Posterior vena cava (tissue), 2 donors: ENCODE measurements at places on chromosomes 16 and 17. TPM values are rescaled to one million over a fixed set of nuclear protein-coding genes. Genes with fewer than 3 reads are reported as not detected.

SLC16A3 gene
- 65.6 TPM for total RNA-seq

TRIM72 gene
- total RNA-seq = 0.10 TPM

CCL22 gene
- total RNA-seq = 0.19 TPM

ZNF469 gene
- 2.9 TPM for total RNA-seq

HOXB5 gene
- total RNA-seq = 2.8 TPM
